Germinal center (tissue), 1 donor: ENCODE measurements at places on chromosomes 7 and 10.

DNA sequence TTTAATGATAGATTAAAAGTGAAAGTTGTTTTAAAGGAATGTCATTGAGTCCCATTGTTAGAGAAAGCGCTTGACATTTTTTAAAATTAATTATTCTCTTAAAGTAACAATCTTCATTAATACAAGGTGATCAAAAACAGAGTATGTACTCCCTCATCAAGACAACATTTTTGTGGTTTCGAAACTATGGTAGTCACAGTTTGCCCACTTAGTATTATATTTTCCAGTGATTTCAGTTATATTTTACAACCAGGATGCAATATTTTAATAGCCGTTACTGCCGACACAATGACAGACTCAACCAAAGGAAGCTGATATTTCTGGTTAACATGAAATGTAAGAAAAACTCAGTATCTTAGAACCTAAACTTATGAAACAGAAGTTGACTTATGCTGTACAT, 31.3 kb downstream of the MKX start:
- DNase-seq = no peak

- DNase-seq = no peak
These were observed 59.6 kb upstream of the AKR1E2 start for GRCh38 chr10:4766454-4766853.

- no peak for DNase-seq
These were observed 499.4 kb downstream of the AUTS2 start for GRCh38 chr7:70097645-70098044.

- no peak for DNase-seq
These were observed 65.4 kb downstream of the ANKRD61 start for GRCh38 chr7:6096581-6096980.

- DNase-seq = no peak
These were observed 78.1 kb upstream of the IMMP2L start for GRCh38 chr7:111640416-111640815.

- DNase-seq = no peak
These were observed 6.7 kb upstream of the FAM170B start for GRCh38 chr10:49140304-49141177.

GRCh38 chr10:112950714-112951358, 789 bp downstream of the TCF7L2 start:
- DNase-seq = no peak

DNA sequence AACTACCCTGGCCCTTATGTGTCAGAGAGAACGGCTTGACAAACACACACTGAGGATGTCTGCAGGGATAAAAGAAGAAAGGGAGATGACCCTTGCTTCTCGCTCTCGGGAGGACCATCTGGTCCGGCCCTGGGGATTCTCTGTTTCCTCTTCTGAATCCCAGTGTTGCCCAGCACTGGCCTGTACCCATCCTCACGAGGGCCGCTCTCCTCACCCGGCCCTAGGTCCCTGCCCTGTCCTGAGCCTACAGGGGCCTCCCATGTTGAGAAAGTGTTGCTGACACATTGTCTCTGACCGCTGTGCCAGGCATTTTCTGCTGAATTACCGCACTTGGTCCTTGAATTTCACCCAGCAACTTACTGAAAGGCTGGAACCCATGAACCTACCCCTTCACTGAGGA, 171.9 kb upstream of the LANCL2 start:
- DNase-seq = no peak

DNA sequence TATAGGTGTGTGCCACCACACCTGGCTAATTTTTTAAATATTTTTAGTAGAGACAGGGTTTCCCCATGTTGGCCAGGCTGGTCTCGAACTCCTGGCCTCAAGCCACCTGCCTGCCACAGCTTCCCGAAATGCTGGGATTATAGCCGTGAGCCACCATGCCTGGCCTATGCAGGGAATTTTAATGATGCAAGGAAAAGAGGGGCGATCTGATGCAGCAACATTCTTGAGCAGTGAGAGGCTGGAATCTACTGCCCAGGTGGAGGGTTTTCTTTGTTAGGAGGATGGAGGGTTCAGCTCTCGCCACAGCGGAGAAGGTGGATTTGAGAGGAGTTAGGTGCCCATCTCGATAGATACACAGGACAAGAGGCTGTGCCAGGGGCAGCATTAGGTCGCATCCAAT, 332.3 kb downstream of the GATA3 start:
- no peak for DNase-seq

DNA sequence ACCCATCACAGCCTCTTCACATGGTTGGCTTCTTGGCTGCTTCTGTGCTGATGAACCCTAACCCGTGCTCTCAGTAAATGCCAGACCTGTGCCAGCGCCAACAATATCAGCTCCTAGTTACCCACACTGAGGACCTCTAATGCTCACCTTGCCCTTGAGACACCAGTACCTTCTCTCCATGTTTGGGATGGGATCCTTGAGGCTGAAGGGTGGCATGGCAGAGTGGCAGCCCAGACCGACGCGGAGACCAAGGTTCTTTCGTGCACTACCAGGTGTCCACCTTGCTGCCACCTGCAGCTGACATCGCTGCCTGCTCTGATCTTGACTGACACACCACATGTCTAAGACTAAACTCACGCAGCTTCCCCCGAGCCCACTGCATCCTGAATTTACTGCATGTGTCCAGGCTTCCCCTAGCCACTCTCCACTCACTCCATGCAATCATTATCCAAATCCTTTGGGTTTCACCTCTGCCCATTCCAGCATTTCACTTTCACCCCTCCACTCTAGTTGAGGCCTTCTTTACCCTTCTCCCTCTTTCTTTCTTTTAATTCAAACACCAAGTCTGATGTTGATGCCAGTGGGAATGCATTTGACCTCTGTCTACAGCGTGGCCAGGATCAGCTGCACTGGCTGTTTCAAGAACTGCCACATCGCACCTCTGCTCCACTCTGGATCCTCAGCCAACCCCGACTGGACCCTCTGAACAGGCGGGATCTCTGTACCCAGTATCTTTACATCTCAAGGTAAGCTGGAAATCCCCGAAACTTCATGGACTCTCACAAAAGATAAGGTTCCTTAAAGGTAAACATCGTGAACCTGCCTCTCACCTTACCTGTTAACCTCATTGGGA, 294.9 kb downstream of the GLRX3 start:
- no peak for DNase-seq

GRCh38 chr7:157476654-157477549, 140.1 kb downstream of the DNAJB6 start:
- DNase-seq = no peak

GRCh38 chr10:114600057-114600456, 58.0 kb downstream of the ABLIM1 start:
- no peak for DNase-seq
